Brain pericyte (primary cell): ENCODE measurements at places on chromosomes 6 and 20.

- DNase-seq: peak; percentile 59
Measured at GRCh38 chr6:21478883-21479539, 114.5 kb upstream of the SOX4 start.

DNA sequence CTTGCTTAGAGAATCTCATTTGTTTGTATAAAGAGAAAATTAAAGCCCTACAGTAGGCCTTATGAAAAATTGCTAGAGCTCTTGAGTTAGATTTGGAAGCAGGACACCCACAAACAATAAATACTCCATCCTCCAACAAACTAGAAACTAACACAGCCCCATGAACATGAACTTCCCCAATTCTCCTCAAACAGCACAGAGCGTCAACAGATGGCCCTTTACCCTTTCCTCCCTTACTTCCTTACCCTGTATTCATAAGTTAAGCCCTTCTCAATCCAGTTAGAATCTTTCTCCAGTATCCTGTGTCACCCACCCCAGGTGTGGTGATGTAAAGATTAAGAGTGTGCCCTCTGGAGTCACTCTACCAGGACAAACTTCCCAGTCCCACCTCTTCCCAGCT lies 113.7 kb downstream of the UNC5CL start:
- DNase-seq: no peak

- DNase-seq: no peak
Measured at GRCh38 chr6:19535351-19535750, 301.8 kb upstream of the ID4 start.

GRCh38 chr6:31775184-31775583 lies 1.9 kb downstream of the VWA7 start:
- DNase-seq: no peak

- DNase-seq: no peak
Measured at GRCh38 chr6:121617388-121617787, 181.9 kb downstream of the GJA1 start.

- DNase-seq: peak; percentile 69
Measured at GRCh38 chr20:63858393-63859165, 2.7 kb upstream of the ABHD16B start.

- no peak for DNase-seq
Measured at GRCh38 chr6:107813555-107814194, 10.4 kb downstream of the SCML4 start.

DNA sequence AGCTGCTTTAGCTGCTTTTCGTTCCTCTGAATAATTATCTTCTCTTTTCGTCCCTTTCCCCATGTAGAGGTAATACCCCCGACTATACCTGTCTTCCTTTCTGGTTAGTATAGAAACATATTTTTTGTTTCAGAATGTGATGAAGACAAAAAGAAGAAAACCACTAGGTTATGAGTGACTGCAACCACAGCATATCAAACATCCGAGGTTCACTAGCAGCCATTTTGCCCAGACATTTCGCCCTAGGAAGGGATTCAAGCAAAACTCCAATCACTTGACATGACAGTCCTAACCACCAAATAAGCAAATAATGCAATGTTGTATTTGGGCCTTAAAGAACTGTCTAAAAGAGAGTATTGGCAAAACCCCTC lies 9.4 kb downstream of the SNX5 start:
- no peak for DNase-seq

- DNase-seq: no peak
Measured at GRCh38 chr6:67882436-67883311, 752.4 kb upstream of the ADGRB3 start.

DNA sequence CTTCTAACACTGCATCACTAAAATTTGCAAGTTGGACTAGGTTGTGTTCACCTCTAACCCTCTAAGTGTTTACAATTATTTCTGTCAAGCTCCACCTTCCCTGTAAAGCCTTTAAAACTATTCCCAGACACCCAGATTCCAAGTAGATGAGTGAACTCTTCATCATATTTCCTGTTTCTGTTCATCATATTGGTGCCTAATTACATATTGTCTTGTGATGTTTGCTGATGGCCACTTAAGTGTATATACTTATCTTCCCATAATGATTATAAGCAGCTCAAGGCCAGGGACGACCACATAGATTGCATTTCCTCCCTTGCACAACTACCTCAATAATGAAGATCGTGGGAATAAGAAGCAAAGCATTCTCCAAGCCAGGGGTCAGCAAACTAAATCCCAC lies 16.8 kb downstream of the TNFRSF21 start:
- no peak for DNase-seq

- DNase-seq: no peak
Measured at GRCh38 chr6:89068695-89069094, 11.9 kb upstream of the PNRC1 start.

DNA sequence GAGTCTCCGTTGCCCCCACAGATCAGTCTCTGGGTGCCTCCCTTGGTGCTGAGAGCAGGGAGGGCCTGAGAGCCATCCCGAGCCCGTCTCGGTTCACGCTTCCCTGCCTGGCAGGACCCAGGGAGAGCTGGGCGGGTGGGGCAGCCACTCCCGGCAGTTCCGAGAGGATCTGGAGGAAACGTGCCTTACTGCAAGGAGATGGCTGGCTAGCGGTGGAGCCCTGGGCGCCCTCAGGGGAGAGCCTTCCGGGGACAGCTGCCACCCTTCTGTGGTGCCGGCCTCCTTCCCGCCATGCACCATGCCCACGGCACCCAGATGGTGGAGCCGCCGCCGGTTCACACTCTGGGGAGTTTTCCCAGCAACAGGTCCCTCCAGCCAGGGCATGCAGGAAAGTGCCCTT lies 45.8 kb upstream of the SLCO4A1 start:
- DNase-seq: no peak

DNA sequence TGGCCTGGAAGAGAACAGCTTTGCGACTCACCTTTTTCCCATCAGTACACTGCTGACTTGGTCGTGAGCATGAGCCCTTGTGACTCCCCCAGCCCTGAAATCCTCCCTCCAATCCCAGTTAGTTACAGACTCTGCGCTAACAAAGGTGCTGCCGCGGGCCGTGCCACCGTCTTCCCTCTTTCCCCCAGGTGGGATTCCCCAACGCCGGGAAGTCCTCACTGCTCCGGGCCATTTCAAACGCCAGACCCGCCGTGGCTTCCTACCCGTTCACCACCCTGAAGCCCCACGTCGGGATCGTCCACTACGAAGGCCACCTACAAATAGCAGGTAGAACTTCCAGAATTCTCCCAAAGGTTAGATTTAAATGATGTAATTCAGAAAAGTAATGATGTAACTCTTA lies 16.1 kb downstream of the MTG2 start:
- DNase-seq: no peak

- DNase-seq: no peak
Measured at GRCh38 chr6:121183742-121184141, 150.5 kb downstream of the TBC1D32 start.

- no peak for DNase-seq
Measured at GRCh38 chr6:42821846-42822245, 40.0 kb downstream of the BICRAL start.

DNA sequence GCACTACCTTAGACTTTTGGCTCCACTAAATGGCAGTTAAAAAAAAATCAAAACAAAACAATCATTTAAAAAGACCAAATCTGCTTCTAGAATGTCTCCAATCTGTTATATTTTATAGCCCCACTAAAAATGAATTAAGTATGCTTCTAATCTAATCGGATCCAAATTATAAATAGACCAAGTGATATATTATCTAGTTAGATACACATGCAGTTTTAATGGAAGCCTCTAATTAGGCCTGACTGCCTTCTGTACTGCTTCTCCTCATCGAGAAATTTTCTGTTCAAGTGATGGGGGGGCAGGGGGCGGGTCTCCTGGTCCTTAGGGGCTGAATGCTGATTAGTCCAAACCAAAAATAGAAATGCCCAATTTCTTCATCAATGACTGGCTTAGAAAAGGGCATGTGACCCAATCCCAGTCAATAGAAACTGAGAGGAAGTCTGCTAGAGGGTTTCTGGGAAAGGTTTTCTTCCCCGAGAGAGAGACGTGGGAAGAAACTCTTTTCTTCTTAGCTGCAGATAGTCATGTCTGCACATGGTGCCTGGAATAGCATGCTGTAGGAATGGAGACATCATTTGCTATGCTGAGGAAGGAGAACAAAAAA lies 6.9 kb downstream of the SESN1 start:
- no peak for DNase-seq

DNA sequence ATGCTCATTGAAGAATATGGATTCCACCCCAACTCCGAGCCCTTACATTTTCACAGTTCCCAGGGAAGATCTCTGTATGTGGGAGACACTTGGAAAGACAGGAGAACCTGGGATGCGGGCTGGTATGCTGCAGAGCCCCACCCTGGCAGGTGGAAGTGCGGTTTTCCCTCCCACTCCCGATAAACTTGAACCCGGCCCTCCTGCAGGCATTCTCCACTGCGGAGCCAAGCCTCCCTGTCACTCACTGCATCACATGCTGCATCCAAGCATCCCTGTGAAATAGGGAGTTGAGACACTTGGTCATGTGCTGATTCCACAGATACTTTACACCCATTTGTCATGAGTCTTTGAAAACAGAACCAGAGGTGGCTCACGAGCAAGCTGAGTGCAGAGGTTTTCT lies 35.4 kb downstream of the TMEM242 start:
- no peak for DNase-seq

DNA sequence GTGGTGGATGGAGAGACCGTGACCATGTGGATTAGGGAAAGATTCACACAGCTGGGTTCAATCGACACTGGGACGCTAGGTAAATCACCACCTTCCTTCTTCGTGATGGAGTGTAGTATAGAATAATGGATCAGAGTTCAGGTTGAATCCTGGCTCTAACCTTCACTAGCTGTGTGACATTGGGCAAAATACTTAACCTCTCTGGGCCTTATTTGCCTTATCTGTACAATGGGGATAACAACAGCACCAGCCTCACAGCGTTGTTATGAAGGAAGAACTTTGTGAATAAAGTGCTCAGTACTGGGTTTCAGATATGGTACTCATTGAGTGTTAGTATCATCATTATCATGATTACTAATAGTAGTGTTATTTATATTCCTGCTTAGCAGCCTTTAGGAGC lies 126.1 kb upstream of the AKAP12 start:
- no peak for DNase-seq

DNA sequence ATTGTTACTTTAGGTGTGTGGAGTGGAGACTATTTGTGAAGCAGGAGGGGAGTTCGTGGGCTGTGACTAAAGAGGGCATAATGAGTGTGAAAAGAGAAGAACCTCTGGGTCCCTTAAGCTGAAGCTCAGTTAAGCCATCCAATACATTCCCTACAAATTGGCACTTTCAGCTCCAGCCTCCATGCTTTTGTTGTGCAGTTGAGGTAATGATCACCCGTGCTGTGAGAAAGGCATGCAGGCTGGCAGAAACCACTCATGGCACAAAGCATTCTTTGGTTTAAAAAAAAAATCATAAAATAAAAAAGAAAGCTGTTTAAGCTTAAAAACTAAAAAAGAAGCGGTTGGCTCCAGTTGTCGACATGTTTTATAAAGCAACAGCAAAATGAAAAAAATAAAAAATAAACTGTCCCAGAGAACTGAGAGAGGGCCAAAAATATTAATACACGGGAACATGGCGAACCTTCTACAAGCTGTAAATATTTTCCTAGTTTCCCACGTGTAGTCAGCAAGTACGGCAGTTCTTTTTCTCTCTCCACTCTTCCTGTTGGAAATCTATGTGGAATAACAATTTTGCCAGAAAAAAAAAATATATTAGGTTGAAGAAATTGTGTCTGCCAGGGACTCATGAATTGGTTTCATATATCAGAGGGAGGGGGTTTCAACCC lies 82.2 kb downstream of the ANKRD60 start:
- no peak for DNase-seq

- DNase-seq: no peak
Measured at GRCh38 chr20:10239954-10240353, 21.3 kb downstream of the SNAP25 start.

DNA sequence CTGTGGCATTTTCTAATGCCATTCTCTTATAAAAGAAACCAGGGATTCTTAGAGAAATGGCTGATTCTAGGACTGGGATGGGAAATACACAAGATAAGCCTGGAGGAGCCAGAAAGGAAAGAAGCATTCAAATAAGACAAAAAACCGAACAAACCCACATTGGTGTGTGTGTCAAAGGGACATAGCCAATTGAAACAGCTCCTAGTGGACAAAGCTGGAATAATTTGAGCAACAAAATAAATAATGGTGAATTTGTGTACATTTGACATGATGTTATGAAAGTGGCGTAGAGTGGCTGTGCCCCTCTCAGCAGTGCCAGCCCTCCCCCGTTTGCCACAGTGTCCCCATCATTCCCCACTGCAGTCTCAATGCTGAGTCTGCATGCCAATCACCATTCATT lies 55.5 kb downstream of the B3GAT2 start:
- DNase-seq: no peak

- DNase-seq: no peak
Measured at GRCh38 chr6:64121011-64121565, 485.5 kb downstream of the PHF3 start.

DNA sequence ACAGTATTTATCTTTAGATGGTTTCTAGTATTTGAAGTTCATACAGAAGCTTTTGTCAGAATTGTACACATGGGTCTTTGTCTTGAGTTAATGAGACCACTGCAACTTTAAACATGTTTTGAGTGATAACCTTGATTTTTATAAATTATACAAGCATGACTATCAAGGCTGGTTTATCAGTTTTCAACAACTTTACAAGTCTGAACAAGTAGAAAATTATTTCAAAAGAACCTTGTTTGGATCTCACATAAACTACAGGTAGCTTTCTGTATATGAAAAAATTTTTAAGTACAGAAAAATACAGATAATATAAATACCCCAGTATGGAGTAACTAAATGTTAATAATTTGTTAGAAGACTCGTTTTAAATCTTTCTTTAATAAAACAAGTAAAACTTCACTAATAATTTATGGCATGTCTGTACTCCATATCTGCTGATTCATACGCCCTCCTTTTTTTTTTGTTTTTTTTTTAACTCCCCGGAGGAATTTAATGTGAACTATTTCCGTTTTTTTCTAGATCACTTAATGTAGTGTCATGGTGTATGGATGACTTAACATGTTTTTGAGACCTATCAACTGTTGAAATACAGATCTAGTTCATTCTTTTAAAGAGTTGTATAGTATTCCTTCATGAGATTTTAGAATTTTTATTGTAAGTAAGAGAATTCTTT lies 18.3 kb downstream of the VAPB start:
- no peak for DNase-seq

DNA sequence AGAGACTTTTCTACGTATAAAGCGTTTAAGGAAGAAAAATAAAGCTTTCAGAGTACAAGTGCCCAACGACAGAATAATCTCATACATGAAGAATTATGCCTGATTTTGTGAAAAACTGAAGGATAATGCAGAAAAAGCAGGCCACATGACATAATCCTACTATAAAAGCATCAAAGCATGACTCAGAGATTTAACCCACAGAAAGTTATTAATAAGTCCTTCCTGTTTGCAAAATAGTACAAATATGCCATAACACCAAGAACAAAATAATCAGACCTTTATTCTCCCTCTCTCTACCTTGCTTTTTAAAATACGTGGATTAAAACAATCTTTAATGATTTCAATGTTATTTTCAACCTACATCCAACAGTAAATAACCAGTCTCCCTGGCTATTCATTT lies 118.6 kb upstream of the BCLAF1 start:
- no peak for DNase-seq

DNA sequence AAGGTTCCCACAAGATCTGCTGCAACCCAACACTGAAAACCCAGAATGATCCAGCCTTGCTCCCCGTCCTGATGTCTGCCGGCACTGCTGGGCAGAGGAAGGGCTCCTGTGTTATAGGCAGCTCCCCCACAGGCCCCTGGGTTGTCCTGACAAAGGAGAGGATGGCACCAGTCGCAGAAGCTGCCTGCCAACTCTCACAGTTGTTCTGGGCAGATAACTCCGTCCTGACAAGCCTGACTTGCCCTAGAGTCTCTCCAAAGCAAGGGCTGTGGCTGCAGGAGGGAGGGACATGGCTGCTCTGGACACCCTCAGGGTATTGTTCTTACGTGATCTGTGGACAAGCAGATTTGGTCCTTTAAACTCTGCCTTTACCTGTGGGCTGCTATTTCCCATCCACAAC lies 243.8 kb downstream of the CDH26 start:
- no peak for DNase-seq
